IPS-NIHi11 (cell line): ENCODE measurements at places on chromosomes 7 and 10.

- DNase-seq: peak; percentile 75
Measured at GRCh38 chr10:117005527-117006055, 604 bp upstream of the SHTN1 start.

DNA sequence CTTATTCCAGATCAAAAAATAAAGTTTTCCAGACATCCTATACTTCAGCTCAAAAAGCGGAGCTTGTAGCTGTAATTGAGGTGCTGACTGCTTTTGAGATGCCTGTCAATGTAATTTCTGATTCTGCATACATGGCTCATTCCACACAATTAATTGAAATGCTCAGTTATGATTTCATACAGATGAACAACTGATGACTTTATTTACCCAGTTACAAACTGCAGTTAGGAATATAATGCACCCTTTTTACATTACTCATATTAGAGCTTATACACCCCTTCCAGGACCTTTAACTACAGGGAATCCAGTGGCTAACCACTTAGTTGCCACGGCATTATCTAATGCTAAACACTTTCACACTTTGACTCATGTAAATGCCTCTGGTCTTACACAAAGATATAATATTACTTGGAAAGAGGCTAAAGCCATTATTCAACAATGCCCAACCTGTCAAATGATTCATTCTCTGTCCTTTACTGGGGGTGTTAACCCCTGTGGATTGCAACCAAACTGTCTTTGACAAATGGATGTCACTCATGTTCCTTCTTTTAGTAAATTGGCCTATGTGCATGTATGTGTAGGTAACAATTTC lies 147.3 kb downstream of the ZNF33B start:
- no peak for DNase-seq

GRCh38 chr10:74987339-74988053 lies 124.0 kb upstream of the SAMD8 start:
- no peak for DNase-seq

DNA sequence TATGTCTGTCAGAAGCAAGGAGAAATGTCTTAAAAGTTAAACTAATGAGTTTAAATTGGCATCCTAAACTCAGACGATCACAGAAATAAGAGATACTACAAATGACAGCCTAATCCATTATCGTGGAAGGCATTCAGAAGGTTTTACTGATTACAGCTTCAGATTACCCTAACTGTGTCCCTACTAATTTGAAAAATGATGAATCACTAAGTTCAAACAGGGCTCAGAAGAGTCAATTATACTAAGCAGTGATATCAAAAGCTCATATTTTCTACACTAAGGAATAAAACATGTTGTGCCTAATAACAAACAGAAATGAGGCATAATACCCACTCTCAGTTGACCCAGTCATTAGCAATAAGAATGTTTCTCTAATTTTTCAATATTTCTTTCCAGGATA lies 152.0 kb upstream of the NRBF2 start:
- no peak for DNase-seq

- DNase-seq: no peak
Measured at GRCh38 chr7:101954499-101954898, 137.1 kb downstream of the CUX1 start.

- no peak for DNase-seq
Measured at GRCh38 chr10:128563387-128563786, 437.2 kb upstream of the MKI67 start.

DNA sequence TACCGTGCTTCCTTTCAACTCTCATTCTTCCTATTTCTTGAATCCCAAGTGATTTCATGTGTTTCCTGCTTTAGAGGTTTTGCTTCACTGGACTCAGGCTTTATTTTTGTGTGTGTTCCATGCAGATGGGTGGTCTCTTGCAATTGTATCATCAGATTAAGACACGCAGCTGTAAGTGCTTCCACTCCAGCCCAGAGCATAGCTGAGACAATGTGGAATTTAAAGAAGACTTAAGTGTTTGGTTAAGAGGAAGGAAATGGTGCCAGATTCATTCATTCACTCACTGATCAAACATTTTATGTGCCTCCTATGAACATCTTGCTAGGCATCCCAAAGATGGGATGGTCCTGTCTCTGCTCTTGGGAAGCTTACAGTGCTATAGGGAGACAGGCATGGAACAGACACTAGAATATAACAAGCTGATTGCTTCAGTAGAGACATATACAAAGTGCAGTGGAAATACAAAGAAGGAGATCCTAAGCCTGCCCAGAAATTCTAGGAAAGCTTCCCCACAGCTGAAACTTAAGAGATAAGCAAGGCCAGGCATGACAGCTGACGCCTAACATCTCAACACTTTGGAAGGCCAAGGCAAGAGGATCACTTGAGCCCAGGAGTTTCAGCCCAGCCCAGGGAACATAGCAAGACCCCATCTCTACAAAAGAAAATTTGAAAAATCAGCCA lies 46.1 kb upstream of the LRRC17 start:
- DNase-seq: no peak

- peak; percentile 43 for DNase-seq
Measured at GRCh38 chr10:35089611-35090161, 455 bp downstream of the CUL2 start.

- DNase-seq: peak; percentile 54
Measured at GRCh38 chr7:151631570-151631952, 111.9 kb upstream of the RHEB start.

DNA sequence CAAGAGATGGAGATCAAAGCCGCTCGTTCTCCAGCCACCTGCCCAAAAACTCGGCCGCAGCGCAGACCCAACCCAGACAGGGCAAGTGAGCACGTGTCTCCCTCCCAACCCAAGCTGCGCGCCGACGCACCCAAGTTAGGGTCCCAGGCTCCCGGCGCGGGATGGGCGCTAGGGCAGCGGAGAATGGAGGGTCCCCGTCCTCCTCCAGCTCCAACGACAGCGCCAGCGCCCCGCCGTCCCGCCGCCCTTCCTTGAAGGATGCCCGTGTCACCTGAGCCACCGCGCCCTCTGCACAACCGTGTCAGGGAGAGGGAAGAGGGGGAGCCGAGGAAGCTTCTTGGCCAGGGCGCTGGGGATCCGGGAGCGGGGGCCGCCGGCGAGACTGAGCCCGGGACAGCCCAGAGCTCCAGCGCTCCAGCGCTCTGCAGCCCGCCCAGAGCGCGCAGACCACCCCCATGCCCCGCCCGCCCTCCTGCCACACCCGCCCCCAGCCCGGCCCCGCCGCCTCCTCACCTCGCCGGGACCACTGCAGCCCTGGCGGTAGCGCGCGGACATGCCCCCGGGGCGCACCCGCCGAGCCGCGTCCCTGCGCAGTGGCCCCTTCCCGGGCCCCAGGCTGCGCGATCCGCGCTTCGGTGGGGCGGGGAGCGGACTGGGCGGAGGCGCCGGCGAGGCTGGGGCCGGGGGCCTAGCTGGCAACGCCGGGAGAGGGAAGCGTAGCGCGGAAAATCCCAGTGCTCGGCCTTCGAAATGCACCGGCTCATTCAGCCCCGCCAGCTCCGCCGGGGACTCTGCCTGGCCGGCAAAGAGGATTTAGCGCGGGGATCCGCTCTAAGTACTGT lies at the start of gene SLC16A12:
SLC16A12 (minus strand) TSS at position 424 of the 842 bp plus-strand sequence. CDS start 73,016 bp downstream, outside the sequence.
- DNase-seq: peak; percentile 79
